ENCODE measurements at places on chromosomes 7 and 10.

- no peak for DNase-seq
Measured at GRCh38 chr10:132834311-132834761, 48.4 kb upstream of the NKX6-2 start.

GRCh38 chr10:2798336-2799022 is 268.9 kb upstream of the PFKP start:
- no peak for DNase-seq

DNA sequence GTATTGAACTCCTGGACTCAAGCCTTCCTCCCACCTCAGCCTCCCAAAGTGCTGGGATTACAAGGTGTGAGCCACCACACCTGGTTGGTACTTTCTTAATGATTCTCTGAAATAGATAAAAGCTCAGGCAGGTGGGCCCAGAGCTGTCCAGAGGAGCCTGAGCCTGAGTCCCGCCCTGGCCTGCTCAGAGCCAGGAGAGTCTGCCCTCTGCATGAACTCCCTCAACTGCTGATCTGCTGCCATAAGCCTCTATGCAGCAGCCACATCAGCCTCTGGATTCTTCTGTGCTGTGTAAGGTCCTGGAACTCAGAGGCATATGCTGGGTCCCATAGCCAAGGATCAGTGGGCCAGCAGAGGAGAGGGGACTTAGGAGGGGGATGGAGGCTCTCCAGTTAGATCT is 23.1 kb upstream of the DDIT4 start:
- DNase-seq = no peak

DNA sequence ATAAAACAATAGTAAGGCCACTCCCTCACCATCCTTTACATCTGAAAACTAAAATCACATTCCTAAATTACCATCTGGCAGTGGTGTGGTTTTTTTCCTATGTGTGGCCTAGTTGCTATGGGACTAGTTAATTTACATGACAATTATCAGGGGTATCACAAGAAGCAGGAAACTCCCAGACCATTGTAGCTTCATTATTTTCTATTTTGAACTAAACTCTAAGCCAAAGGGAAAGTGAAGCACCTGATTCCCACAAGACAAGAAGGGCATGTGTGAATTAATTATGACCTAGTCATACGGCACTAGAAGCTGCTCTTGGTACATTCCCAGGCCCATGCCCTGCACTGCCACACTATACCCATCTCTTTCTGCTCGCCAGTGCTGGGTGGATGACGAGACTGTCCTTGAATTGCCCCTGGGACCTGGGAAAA is 103.4 kb downstream of the ATXN7L1 start:
- no peak for DNase-seq

DNA sequence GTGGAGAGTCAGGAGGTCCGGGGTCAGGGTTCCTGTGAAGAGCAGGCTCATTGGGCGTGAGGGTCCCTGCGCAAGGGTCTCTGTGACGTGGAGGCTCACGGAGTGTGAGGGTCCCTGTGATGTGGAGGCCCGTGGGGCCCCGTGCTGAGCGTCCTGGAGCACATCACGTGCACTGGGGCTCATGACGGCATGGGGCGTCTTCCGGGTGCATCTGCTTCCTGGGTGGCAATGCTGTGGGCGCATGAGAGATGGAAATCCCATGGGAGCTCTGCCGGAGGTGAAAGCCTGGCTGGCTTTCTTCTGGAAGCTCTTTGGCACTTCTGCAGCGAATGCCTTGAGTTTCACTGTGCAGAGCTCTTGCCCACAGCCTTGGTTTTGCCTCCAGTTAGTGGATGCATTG is 71.4 kb downstream of the WDR37 start:
- no peak for DNase-seq
